Activated CD4-positive, alpha-beta T cell treated with anti-CD3 and anti-CD28 coated beads for 36 hours (primary cell): ENCODE measurements at places on chromosomes 1 and 21. TPM values are rescaled to one million over a fixed set of nuclear protein-coding genes. Genes with fewer than 3 reads are reported as not detected.
A peak's percentile ranks its signal among the peaks of the same experiment; 100 is the strongest.

DNA sequence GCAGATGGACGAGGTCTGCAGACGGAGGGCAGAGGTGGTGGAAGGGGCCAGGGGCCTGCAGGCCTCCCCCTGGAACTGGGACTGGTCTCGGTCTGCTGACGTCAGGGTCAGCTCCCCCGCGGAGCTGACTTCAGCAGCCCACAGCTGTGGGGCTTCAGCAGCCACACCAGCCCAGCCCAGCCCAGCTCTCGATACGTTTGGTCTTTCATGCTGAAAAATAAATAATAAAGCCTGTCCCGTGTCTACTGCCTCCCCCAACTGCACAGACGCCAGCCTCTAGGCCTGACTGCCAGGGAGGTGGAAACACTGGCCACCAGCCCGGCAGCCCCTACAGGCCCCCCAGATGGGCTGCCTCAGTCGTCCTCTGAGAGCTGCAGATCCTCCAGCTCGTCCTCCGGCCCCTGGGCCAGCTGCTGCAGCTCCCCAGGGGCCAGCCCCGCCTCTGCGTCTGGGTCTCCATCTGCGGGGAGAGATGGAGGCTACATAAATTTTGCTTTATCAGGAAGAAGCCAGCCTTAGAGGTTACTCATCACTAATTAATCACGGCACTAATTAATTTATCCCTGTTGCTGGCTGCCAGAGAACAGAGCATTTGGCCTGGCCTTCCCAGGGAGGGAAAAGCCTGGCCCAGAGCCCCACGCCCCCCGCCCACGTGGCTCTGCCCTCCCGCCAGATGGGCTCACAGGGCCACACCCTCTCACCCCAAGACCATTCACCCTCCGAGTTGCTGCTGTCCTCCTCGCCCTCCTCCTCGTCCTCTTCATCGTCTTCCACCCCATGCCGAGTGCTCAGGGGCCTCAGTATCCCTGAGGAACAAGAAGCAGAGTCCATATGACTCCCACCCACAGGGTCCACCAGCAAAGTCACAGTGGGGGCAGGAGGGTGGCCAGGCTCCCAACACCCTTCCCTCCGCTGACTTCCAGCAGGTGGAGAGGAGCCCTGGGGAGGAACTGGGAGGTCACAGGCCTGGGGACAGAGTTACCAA lies 14.4 kb downstream of the NOC2L start:
- peaks cover 7% of the 10 kb centered on the region for H3K27me3 ChIP-seq
- peaks cover 5% of the 10 kb centered on the region for H3K4me1 ChIP-seq
- no peak for DNase-seq
- peaks cover 23% of the 10 kb centered on the region for H3K36me3 ChIP-seq
- H3K27ac ChIP-seq = no peak overlapping the region

REN gene
- not detected for total RNA-seq

DNA sequence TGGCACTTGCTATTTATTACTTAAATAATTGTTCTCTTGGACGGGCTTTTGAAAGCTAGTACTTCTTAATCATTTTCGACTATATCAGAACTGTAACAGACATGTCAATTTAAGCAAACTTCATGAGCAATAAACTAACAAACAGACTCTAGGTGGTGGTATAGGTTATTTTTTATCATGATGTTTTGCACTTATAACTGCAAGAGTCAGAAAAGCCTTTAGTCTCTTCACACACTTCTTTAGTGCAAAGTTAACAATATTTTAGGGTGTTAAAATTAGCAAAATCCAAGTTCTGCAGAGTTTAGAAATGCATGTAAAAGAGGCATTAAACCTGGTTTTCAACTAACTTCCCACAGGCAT lies 2.2 kb downstream of the NRIP1 start:
- peaks cover 6% of the 10 kb centered on the region for H3K27me3 ChIP-seq
- H3K4me1 ChIP-seq = peaks cover 62% of the 10 kb centered on the region
- peak overlapping the region; percentile 72 for H3K4me3 ChIP-seq
- H3K36me3 ChIP-seq = no peaks in the 10 kb centered on the region
- no peak for DNase-seq

DNA sequence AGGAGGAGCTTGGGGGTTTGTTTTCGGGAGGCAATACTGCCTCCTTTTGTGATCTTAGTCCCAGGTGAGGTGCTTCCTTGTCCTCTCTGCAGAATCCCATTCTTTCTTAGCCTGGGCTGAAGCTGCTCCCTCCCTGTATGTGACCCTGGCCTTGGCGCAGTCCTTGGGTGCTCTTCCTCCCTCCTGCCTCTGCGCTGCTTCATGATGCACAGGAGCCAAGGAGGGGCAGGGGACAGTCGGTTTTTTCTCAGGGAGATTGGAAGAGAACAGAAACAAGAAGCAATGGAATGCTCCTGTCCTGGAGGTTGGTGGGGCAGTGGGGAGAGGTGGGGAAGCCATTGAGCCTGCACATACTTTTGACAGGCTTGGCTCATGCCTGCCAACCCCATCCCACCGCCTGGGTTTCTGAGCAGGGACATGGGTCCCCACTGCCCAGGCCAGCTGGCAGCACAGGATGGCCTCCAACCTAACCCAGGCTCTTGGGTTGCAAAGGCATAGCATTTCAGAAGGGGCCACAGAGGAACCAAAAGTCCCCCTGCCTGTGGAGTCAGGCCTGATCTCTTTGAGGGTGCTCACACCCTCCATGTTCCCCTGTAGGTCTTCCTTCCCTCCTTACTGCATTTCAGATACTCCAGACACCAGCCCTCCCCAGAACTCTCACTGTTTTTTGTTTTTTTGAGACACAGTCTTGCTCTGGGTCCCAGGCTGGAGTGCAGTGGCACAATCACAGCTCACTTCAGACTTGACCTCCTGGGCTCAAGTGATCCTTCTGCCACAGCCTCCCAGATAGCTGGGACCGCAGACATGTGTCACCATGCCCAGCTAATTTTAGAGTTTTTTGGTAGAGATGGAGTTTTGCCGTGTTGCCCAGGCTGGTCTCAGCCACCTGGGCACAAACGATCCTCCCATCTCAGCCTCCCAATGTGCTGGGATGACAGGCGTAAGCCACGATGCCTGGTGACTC lies 16.1 kb downstream of the IL6R start:
- no peaks in the 10 kb centered on the region for H3K27me3 ChIP-seq
- H3K36me3 ChIP-seq = peaks cover 3% of the 10 kb centered on the region
- peak overlapping the region; percentile 78 for H3K27ac ChIP-seq
- peaks cover 92% of the 10 kb centered on the region for H3K4me1 ChIP-seq

APCS gene
- total RNA-seq = not detected

DNA sequence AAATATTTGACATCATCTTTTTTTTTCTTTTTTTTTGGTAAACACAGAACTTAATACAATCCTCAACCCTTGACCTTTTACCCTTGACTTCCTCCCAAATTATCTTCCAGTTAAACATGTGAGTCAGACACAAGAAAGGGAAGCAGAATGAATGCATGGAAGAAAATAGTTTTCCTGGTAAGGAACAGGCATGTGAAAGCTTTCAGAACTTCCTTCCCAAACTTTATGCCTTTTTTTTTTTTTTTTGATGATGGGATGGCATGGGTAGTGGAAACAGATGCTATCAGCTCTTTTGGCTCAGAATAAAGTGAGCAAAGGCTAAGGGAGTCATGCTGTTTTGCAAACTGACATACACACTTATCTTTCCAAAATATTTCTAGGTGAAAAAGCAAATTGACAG lies 1079.1 kb downstream of the TTLL7 start:
- H3K4me1 ChIP-seq = no peaks in the 10 kb centered on the region
- no peak for DNase-seq
- no peak overlapping the region for H3K27ac ChIP-seq

DNA sequence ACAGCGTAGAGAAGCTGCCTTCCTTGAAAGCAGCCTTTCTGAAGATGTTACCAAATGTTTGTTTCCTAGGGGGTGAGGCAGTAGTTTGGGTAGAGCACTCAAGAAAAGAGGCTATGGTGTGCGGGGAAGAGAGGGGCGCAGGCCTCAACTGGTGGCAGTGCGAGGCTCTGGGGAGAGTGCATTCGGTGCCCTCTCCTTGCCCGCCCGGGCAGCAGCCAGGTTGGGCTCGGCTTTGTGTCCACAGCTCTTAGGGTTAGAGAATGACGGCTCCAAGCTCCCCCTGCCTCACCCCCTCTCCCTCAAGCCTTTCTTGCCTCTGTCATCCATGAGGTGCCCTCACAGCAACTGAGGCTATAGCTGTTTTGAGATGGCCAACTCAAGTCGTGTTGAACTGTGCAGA lies 899 bp upstream of the SLFNL1 start:
- H3K27ac ChIP-seq = no peak overlapping the region
- H3K27me3 ChIP-seq = no peaks in the 10 kb centered on the region
- DNase-seq = no peak
- H3K4me3 ChIP-seq = no peak overlapping the region

- peaks cover 11% of the 10 kb centered on the region for H3K4me1 ChIP-seq
- H3K27ac ChIP-seq = no peak overlapping the region
- no peaks in the 10 kb centered on the region for H3K36me3 ChIP-seq
- peaks cover 2% of the 10 kb centered on the region for H3K27me3 ChIP-seq
- no peak overlapping the region for H3K4me3 ChIP-seq
- DNase-seq = no peak
Measured at GRCh38 chr1:212481438-212481767, 48.7 kb downstream of the NENF start.

CFHR5 gene
- not detected for total RNA-seq

NBPF11 gene
- total RNA-seq = 7.6 TPM
